EL (cell line): ENCODE measurements at places on chromosomes 7 and 10.

DNA sequence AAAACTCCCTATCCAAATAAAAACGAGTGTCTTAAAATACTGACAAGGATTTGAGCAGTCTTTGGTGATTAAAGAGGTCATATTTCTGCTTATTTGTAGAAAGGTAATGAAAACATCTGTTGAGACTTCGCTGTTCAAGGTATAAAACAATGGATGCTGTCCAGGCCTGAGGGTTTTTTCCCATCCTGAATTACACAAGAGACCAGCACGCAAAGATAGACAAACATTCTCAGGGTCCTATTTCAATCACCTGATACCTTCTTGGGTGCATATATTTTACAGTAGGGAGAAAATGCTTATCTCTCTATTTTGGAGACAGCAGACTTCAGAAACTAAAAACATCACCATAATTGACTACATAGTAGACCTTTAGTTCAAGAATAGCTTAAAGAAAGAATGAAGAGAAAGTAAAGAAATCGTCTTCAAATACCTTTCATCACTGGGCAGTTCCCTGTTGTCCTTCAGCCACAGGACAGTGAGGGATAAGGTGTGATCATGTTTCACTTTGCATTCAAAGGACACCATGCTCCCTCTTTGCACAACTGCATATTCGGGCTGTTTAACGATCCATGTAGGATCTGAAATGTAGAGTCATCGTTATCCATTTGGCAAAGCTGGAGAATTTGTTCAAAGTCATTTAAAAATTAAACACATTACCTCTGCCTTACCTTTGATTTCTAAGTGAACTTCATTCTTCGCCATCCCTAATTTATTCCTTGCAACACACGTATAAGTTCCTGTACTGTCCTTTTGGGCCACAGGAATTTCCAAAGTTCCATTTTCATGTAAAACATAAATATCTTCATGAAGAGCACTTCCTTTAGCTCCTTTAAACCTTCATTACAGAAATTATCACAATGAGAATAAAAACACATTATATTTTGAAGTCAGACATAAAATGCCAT lies 63.7 kb upstream of the LAMB4 start:
- no peak for DNase-seq

GRCh38 chr10:9253121-9253520 lies 1198.6 kb downstream of the GATA3 start:
- peak; percentile 50 for DNase-seq

DNA sequence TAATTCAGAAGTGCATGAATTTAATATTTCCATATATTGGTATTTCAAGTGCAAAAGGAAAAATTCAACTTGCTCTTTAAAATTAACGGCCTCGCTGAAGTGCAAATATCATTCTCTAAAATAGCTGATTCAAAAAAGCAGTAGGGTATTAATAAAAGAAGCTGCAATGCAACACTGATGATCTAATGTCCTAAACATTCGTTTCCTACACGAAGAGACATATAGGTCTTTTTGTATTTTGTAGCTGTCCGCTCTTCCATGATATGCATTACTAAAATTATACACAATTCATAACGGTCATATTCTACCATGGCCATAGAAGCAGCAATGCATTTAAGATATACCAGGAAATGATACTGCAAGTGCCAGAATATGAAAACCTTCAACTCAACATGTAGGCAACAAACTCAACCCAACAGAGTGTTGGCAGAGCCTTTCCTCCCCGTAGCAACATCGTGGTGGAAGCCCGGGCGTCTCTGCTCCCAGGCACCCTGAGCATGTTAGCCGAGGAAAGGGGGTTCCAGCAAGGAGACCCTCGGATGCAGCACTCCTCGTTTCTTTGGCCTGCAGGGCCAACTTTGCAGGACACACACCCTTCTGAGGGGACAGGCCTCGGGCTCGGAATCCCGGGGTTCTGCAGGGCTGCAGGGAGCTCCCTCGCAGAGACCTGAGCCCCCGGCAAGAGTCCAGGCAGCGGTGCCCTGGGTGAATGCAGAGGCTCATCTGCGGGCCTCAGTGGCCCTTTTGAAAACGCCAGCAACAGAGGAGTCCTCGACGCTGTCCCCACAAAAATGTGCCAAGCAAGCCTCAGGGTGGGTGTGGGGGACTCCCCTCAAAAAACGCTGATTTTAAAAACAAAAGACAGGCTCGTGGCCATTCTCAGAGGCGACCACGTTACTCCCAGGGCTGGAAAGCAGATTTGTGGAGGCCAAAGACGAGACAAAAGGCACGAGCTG lies 1.6 kb downstream of the FAM171A1 start:
- peak; percentile 6 for DNase-seq

GRCh38 chr7:24354456-24354855 lies 70.5 kb downstream of the NPY start:
- DNase-seq = no peak

- DNase-seq = no peak
Measured at GRCh38 chr10:80465839-80466590, 11.9 kb downstream of the TSPAN14 start.

GRCh38 chr10:42975558-42976340 lies 101.1 kb upstream of the RET start:
- DNase-seq = no peak

DNA sequence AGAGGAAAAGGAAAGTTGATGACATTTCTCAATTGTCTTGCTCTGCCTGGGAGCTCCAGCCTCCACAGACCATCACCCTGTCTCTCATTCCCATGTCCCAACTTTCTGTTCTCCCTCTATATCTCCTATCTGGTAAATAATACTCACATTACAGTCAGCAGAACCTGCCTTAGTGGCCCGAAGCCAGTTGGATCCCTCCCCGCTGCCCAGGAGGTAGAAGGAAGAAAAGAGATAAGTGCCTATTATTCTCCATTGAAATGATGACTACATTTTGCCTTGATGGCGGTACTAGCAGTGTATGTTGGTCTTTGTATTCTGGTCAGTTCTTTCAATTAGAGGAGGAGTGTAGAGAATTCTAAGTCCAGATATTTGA lies 91.9 kb downstream of the CSTF2T start:
- no peak for DNase-seq

DNA sequence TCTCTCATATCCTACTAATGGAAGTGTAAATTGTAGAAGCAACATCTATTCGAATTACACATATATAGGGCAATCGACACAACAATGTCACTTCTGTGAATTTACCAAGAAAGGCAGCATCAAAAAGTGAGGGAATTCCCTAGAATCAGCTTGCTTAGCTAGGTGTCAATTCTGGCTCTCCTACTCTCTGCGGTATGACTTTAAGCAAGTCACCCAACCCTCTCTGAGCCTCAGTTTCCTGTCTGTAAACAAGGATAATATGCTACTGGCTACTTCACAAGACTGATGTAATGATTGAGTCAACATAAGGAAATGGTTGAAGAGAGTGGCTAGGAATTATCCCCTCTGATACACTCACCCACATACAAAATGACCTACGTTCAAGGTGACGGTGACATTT lies 19.4 kb downstream of the CCDC6 start:
- no peak for DNase-seq

GRCh38 chr7:42935861-42936260 lies 3.7 kb downstream of the MRPL32 start:
- no peak for DNase-seq

- no peak for DNase-seq
Measured at GRCh38 chr7:12584930-12585329, 14.4 kb downstream of the SCIN start.

GRCh38 chr10:83165265-83165664 lies 974.0 kb upstream of the GHITM start:
- DNase-seq = no peak

DNA sequence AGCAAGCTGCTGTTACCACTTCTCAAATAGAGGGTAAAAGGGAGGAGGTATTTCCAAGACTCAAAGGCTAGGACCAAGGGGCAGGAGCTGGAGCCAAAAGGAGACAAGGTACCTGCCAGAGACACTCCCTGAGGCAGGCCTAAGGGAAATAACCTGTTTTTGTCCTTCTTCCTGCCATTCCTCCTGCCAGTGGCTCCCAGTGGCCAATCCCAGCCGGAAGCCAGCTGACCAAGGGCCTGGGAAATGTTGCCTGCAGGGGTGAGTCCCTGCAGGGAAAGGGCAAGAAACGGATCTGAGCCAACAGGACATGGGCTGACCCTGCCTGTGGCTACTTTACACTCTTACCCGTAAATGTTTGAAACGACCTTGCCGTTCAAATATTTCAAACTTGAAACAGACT lies 3.5 kb downstream of the CYTH3 start:
- no peak for DNase-seq

- no peak for DNase-seq
Measured at GRCh38 chr7:158362912-158363905, 224.4 kb downstream of the PTPRN2 start.

- no peak for DNase-seq
Measured at GRCh38 chr7:47635091-47636080, 53.5 kb upstream of the TNS3 start.

GRCh38 chr10:11280187-11280932 lies 262.7 kb downstream of the CELF2 start:
- no peak for DNase-seq

GRCh38 chr7:135803143-135803542 lies 54.5 kb upstream of the FAM180A start:
- no peak for DNase-seq

DNA sequence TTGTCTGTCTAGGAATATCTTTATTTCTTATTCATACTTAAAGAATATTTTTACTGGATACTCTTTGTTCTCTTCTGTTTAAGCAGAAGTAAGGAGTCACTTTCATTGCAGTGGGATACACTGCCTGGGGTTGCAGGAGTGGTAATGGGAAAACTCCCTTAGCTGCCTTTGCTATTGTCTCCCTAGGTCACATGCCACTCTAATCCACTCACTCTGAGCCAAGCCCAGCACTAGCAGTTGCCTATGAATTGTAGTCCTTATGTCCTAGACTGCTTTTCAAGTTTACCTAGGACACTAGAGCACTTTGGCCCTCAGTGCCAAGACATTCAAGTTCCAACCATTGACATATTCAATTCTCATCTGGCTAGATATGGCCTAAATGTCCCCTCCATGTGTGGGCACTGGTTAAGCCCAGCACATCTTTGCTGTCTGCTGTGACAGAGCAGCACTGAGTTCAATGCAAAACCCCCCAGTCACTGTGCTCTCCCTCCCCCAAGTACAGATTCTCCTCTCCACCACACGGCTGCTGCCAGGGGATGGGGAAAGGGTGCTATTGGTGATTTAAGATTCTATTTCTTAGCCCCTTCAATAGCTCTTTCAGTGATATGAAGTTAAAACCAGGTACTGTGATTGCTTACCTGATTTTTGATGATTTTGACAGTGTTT lies 991.7 kb upstream of the KCND2 start:
- DNase-seq = no peak

GRCh38 chr10:114963908-114964307 lies 25.9 kb downstream of the TRUB1 start:
- DNase-seq = no peak

DNA sequence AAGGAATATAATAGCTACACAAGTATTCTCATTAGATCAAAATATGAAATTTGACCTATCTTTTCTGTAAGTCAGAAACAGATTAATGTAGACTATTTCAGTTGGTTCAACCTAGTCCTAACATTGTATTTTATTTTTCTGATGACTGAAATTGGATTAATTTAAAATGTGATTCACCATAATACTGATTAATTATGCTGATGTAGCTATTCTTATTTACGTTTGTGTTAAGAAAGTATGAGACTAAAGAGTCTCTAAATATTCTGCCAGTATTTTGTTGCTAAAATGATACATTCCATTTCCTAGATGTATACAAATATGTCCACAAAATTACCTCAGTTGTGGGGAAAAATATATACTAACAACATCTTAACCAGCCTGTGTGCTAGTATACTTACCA lies 18.3 kb downstream of the MARCHF5 start:
- no peak for DNase-seq

GRCh38 chr10:107163881-107164861 lies at the start of gene SORCS1:
Gene SORCS1, minus strand, starts transcription at chr10:107164706.
- DNase-seq = no peak

DNA sequence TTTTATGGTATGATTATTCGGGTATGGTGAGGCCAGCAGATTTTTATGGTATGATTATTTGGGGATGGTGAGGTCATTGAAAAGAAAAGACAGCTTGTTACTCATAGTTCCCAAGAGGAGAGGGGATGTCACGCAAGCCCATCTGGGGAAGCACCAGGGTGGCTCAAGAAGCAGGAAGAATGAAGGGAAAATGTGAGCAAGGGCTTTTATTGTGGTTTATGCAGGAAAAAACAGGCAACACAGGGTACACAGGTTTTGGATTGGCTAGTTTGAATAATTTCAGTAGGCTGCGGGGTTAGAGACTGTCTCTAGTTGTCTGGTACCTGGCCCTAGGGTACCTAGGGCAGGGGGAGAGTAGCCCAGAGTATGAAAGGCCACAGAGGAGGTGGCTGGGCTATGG lies 26.8 kb upstream of the DGKI start:
- DNase-seq = peak; percentile 91

DNA sequence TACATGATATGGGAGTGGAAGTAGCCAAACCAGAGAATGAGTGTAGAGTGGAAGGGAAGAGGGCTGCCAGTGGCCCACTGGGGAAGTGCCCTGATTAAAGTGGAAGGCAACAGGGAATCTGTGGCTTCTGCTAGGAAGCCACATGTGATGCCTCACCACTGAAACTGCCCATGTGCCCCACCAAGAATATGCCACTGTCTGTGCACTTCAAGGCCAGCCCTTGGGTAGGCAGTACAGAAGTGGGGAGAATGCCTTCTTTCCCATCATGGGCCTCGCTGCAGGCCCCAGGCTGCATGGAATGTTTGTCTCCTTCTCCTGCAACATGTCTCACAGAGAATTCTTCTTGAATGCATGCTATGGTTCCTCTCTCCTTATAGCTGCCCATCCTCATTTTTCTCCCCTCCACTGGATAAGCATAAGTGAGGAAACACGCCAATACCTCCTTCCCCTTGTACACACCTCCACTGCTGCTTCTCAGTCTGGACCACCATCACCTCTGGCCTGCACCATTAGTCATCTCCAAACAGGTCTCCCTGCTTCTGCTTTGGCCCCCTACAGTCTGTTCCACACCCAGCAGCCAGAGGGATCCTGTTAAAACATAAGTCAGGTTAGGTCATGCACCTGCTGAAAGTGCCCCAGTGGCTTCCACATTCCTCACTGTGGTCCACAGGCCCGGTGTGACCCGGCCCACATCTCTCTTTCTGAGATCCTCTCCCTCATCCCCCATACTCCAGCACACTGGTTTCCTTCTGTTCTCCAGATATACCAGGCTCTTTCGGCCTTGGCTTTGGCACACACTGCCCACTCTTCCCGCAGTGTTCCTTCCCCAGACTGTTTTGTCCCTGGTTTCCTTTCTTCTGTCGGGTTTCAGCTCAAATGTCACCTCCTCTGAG lies 37.1 kb downstream of the SNX10 start:
- DNase-seq = no peak

GRCh38 chr7:131507592-131508331 lies 48.7 kb downstream of the PODXL start:
- peak; percentile 69 for DNase-seq

GRCh38 chr7:24138343-24138742 lies 145.6 kb upstream of the NPY start:
- no peak for DNase-seq
